ENCODE measurements at places on chromosomes 6 and 20.

- no peak for DNase-seq
These were observed 138.6 kb downstream of the DLL1 start for GRCh38 chr6:170152124-170152926.

GRCh38 chr6:37038292-37039198 lies 33.1 kb downstream of the FGD2 start:
- DNase-seq: no peak

GRCh38 chr20:1357921-1358671 lies 29.2 kb upstream of the SDCBP2 start:
- no peak for DNase-seq

GRCh38 chr6:3372184-3372846 lies 84.5 kb downstream of the SLC22A23 start:
- no peak for DNase-seq

DNA sequence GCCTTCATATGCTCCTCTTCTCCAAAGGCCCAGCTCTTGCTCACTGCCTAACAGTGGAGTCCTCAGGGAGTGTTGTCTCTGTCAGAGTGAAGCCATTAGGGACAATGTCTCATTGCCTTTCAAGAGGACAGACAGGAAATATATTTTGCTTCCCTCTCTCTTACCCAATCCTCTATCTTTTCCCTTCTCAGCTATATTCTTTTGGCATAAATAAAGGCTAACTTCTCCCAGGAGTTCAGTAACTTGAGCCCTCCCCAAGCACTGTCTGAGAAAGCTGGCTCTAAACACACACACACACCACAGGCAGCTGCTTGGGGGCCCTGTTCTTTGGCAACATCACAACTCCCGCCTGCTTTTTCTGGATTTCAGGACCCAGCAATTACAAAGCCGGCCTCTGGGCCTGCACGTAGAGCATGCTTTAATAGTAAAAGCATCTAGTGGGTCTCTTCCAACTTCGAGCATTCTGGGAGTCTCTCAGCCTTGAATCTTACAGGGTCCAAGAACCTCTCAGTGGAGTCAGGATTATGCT lies 34.7 kb upstream of the LAMA4 start:
- DNase-seq: peak; percentile 91

DNA sequence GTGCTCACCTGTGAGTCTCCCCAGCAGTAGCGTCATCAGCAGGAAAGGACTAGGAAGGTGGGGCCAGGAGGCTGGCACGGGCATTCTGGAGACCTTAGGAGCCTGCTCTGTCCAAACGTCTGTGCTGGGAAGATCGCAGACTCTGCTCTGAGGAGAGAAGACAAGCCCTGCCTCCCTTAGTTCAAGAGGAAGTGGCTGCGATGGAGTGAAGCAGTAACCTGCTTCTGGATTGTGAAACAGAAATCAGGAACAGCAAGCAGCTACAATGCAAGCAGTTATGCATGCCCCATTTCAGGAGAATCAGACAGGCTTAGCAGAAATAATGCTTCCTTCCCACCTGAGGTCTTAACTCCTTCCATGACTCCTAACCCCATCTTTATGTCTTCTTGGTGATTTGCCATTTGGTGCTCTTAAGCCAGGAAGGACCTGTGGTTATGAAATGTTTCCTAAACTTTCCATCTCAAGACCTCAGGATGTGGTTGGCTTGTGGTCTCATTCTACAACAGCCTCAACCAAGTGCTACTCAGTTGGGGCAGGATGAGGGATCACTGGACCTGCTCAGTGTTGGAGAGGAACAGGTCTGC lies at the start of gene SIRPB1:
Gene SIRPB1, minus strand, starts transcription at position 149 of the 584 bp plus-strand sequence. Its CDS starts 65 bp downstream, at position 84.
- DNase-seq: no peak

DNA sequence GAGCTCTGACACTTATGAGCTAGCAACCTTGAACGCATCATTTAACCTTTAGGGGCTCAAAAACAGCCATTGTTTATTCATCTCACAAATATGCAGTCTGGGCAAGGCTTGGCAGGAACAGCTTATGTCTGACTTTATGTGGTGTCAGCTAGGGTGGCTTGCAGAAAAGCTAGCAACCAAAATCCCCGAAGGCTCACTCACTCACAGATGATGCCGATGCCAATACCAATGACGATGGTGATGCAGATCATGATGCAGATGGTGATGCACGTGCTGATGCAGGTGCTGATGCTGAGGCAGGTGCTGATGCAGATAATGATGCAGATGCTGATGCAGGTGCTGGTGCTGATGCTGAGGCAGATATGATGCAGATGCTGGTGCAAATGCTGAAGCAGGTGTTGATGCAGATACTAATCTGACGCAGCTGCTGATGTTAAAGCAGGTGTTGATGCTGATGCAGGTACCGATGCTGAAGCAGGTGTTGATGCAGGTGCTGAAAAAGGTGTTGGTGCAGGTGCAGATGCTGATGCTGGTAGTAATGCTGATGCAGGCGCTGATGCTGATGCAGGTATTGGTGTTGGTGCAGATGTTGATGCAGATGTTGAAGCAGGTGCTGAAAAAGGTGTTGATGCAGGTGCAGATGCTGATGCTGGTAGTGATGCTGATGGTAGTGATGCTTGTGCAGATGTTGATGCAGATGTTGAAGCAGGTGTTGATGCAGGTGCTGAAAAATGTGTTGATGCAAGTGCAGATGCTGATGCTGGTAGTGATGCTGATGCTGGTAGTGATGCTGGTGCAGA lies 195.6 kb downstream of the NFATC2 start:
- DNase-seq: no peak

DNA sequence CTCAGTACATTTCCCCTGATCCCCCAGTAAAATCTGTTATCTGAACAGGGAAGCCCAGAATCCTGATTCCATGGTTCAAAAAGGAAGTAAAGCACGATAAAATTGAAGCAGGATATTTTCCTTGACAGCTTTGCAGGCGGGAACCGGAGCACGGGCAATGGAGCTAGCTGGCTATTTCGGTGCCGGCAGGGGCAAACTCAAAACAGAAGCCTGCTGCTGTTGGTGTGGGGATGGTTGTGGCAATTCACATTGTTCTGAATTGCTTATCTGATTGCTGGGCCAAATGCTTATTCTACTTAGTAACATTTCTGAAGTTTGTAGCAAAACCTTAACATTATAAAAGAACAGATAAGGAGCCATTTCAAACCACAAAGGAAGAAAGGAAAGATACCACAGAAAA lies 172.4 kb downstream of the MMS22L start:
- no peak for DNase-seq

- no peak for DNase-seq
These were observed 14.4 kb downstream of the ZNF217 start for GRCh38 chr20:53579266-53579580.

- DNase-seq: no peak
These were observed 105.0 kb upstream of the BEND6 start for GRCh38 chr6:56849896-56850295.

GRCh38 chr20:5737966-5738365 lies 12.2 kb upstream of the SHLD1 start:
- DNase-seq: no peak

Data from smooth muscle cell of the brain vasculature (primary cell).